Central memory CD4-positive, alpha-beta T cell (primary cell): ENCODE measurements at places on chromosomes 12 and 14.

GRCh38 chr12:31023271-31023724 lies 50.4 kb upstream of the DDX11 start:
- DNase-seq, result no peak

GRCh38 chr12:1922985-1923384 lies 4.5 kb upstream of the CACNA2D4 start:
- no peak for DNase-seq

GRCh38 chr12:49667325-49668090 lies 39.7 kb downstream of the FMNL3 start:
- no peak for DNase-seq

- DNase-seq, result no peak
These were observed 58.5 kb upstream of the HIF1A start for GRCh38 chr14:61636779-61637178.

DNA sequence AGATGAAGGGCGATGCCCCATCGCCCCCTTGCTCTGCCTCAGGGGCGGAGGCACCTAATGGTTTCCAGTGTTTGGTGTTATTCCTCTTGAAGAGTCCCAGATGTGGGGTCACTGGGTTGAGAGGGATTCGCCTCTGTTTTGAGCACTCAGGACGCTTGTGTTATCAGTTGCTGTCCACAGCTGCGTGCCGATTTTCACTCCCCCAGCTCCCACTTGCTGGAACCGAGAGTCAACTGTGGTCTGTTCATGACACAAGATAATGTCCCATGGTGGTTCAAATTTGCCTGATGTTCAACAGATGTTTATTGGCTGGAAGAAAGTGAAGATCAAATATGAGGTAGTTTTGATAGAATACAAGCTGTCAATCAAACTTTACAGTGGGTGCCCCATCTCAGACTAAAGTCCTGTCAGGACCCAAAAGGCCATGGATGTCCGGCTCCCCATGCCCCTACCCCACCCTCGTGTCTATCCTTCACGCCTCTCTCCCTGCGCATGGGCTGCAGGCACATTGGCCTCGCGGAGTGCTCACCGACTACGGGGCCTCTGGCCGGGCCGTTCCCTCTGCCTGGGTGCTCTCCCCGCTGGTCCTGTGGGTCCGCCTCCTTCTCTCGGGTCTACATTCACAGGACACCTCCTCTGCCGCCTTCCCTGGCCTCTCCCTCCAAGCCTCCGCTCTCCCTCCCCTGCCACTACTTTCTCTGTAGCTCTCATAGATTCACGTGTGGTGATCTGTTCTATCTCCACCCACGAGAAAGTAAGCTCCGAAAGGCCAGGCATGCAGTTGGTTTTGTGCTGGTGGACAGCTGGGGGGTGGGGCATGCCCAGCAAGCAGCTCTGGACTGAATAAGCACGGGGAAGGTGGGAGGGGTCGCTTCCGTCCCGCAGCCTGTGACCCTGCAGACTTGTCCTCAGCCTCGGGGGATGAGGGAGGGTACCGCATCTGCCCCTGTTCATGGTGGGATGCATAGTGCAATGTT lies 6.8 kb upstream of the TRAF3 start:
- no peak for DNase-seq

GRCh38 chr12:113815031-113815430 lies 151.1 kb downstream of the RBM19 start:
- DNase-seq, result no peak

GRCh38 chr14:76065519-76065918 lies 80.0 kb downstream of the IFT43 start:
- DNase-seq, result no peak

- DNase-seq, result no peak
These were observed 220.9 kb downstream of the PRKD1 start for GRCh38 chr14:29706700-29707099.

DNA sequence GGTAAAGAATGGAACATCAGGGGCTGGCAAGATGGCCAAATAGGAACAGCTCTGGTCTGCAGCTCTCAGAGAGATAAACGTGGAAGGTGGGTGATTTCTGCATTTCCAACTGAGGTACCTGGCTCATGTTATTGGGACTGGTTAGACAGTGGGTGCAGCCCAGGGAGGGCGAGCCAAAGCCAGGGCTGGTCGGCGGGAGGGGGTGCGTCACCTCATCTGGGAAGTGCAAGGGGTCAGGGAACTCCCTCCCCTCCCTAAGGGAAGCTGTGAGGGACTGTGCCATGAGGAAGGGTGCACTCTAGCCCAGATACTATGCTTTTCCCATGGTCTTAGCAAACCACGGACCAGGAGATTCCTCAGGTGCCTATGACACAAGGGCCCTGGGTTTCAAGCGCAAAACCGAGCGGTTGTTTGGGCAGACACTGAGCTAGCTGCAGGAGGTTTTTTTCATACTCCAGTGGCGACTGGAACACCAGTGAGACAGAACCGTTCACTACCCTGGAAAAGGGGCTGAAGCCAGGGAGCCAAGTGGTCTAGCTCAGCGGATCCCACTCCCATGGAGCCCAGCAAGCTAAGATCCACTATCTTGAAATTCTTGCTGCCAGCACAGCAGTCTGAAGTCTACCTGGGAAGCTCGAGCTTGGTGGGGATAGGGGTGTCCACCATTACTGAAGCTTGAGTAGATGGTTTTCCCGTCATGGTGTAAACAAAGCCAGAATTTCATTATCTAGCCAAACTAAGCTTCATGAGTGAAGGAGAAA lies 317.6 kb downstream of the NELL2 start:
- no peak for DNase-seq

GRCh38 chr12:64752833-64753238 lies 6.4 kb downstream of the GNS start:
- DNase-seq, result no peak
